ENCODE measurements at places on chromosomes 4 and X. TPM values are rescaled to one million over a fixed set of nuclear protein-coding genes. Genes with fewer than 3 reads are reported as not detected.

- DNase-seq, result no peak
Measured at GRCh38 chr4:84394386-84394785, 104.7 kb downstream of the NKX6-1 start.

The P2RY4 gene
- 0.56 TPM for polyA plus RNA-seq

DNA sequence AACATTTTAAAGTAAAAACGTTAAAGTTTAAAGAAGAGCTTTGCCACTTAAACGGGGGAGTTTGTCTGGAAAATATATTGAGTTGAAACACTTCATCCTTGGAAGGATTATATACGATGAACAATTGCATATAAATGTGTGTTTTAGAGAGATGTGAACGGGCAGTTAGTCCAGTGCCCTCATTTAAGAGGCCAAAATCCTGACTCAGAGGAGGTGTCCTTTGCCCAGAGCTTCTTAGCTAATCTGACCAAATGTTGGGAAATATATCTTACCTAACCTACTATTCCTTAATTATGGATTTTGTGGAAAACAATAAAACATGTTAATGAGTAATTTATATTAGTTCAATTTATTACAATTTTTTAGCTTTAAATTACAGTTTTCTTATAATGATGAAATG, 327.2 kb upstream of the DIPK2B start:
- no peak for DNase-seq

The P2RY10 gene
- polyA plus RNA-seq, result 0.22 TPM

DNA sequence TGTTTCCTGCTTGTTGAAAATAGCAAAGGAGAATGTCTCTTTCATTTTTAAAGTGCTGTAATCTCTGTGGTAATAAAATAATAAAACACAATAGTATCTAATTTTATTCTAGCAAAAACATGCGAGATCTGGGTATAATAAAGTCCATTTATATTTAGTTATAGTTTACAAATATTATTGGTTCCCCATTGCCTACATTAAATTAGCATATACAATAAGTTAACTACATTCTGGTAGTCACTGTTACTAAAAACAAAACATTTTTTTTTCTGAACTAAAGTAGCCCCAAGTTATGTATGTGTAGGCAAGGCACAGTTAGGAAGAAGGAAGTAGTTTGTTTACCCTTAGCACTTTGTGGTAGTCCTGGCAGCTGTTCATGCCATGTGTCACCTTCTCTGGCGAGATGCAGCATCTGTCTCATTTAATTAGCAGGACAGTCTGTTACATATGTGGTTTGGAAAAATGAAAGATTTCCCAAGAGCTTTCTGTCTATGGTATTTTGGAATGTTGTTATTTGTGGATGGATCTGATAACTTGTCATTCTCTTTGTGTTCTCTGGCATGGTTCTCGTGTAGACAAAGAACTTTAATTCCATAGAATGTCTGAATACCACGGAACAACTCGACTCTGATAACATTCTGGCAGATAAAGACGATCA, 231.3 kb upstream of the PITX2 start:
- DNase-seq, result no peak

DNA sequence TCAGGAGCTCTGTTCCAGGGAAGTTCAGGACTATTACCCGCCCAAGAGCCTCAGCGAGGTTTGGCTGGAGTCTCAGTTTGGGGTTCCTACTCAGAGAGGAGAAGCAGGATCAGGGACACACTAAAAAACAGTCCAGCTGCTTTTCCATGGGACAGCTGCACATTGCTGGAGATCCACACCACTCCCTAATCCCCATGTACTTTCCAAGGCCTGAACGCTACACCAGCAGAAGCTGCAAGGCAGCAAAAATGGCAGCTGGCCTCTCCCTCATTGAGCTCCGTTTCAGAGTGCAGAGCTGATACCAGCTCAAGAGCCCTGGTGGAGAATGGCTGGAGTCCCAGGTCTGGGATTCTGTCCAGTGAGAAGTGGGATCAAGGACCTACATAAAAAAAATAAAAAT, 551.2 kb upstream of the PABPC5 start:
- no peak for DNase-seq

DNA sequence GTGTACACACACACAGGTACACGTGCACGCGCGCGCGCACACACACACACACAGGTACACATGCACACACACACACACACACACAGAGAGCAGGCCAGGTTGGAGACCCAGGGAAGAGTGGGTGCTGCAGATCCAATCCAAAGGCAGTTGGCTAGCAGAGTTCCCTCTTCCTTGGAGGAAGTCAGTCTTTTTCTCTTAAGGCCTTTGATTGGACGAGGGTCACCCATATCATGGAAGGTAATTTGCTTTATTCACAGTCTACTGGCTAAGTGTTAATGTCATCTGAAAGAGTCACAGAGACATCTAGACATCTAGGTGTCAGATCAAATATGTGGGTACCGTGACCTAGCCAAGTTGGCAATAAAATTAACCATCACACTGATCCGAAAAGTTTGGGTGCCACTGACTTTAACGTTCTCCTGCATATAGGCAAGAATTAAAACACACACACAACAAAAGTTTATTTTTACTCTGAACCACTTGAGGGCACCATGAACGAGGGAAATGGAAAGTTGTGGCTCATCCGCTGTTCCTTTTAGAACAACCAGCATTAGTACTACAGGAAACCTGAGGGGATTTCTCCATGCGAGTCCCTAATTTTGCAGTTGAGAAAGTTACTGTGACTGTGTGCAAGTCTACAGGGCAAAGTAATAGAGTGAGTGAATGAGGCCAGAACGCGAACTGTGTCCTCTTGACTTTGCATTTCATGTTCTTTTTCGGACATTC, 66.0 kb upstream of the STOX2 start:
- DNase-seq, result peak; percentile 48

DNA sequence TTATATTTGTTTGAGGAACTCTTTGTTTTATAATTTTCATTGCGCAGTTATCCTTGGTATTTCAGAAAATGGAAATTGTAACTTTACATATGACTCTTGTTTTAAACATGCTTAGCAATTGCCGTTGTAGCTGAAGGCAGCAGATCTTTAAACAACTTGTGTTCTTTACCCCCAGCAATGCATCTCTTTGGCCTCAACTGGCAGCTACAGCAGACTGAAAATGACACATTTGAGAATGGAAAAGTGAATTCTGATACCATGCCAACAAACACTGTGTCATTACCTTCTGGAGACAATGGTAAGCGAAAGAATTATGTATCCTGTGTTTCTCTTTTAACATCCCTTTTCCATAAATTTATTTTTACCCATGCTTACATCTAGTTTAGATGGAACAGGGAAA, 263.6 kb downstream of the DCTD start:
- no peak for DNase-seq

- no peak for DNase-seq
Measured at GRCh38 chrX:42752730-42753129, 25.2 kb downstream of the PPP1R2C start.

- DNase-seq, result no peak
Measured at GRCh38 chr4:99633772-99634171, 23.9 kb downstream of the C4orf54 start.
